ENCODE measurements at places on chromosomes 1 and 21.
A peak's percentile ranks its signal among the peaks of the same experiment; 100 is the strongest.

- DNase-seq, result no peak
Measured at GRCh38 chr1:161998811-161999210, 24.9 kb downstream of the OLFML2B start.

DNA sequence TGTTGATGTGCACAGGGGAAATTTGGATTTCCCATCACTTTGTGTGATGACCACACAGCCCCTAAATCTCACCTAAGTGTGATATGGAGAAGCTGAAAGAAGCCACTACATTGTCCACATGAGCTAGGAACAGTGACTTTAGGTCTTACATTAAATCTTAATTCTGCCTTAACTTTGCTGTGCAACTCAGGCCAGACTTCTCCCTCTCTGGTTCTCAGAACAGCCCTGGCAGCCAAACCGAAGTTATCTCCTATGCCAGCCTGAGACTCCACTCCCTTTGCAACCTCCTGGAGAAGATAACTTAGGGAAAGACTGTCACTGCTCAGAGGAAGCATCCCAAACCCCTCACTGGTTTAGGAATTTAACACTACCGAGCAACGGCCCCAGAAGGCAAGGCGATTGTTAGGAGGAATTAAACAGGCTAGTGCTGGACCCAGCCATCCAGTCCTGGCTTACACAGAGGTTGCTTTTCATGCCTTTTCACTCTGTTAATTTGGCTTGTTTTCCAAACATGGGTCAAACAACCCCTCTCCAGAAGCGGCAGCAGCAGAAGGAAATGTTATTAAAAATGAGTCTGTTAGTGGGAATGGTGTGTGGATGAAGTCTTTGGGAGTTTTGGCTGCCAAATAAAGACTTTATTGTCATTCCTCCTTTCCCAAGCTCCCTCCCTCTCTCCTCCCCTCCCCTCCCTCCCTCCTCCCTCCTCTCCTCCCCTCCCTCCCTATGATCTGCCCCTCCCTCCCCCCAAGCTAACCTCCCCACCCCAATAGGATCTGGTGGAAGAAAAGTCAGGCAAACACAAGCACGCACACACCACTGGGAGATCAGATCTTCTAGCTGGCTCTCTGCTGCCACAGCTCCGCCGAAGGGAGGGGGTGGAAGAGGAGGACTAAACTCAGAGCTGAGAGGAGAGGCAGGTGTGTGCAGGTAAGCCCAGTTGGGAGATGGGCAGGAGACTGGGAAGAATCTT is at the start of gene PRELP:
Gene PRELP, plus strand, starts transcription at position 795 of the 970 bp plus-strand sequence. CDS start 7,379 bp downstream, outside the sequence.
- DNase-seq, result peak; percentile 92

- peak; percentile 76 for DNase-seq
Measured at GRCh38 chr1:178057912-178058534, 35.9 kb upstream of the RASAL2 start.

DNA sequence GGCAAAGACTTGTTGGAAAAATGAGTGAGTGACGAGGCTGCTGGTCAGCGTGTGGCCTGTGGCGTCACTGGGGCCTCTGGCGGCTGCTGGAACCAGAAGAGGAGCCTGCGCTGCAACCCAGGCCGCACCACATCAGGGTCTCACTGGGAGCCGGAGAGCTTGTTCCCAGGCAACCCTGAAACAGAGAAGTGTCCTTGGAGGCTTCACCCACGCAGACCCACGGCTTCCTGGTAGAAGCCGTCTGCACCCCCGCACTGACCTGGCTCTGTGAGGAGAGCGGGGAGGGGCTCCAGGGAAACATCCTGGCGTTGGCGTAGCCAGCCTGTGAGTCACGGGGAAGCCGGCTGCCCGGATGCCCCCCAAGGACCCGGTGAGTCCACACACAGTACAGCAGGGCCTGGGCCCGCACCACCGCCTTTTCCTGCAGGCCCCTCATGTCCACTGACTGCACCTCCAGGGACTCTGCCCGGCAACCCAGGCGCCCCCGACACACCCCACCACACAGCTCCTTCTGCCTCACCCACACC is 57.4 kb downstream of the COL6A1 start:
- no peak for DNase-seq

- no peak for DNase-seq
Measured at GRCh38 chr1:159441360-159441759, 1.8 kb downstream of the OR10J1 start.

DNA sequence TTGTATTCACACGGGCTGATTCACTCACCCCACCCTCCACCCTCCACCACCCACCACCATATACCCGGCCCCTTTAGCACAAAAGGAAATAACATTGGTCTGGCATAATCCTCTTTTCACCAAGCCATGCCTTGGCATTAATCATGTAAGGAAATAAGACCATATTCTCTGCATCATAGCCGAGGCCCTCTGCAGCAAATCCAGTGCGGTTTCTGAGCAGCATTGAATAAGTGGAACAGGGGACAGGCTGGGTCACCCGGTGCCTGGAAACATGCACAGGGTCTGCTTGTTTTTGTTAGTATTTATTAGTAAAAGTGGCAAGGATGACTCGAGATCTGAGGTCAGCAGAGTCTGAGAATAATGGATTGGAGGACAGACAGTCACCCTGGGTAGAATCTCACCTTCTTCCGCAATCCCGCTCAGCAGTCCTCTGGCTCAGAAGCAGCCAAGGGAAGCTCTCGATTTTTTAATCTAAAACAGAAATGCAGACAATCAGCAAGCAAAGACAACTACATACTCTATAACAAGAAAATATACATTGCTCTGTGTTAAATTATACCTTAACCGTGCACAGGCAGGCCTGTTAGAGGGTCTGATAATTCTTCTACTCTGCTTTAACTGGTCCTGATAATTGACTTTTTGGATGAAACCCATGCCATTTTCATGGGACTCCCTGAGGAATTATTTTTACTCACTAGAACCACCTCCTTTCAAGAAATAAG is 52.4 kb upstream of the CDC42BPA start:
- DNase-seq, result peak; percentile 39

DNA sequence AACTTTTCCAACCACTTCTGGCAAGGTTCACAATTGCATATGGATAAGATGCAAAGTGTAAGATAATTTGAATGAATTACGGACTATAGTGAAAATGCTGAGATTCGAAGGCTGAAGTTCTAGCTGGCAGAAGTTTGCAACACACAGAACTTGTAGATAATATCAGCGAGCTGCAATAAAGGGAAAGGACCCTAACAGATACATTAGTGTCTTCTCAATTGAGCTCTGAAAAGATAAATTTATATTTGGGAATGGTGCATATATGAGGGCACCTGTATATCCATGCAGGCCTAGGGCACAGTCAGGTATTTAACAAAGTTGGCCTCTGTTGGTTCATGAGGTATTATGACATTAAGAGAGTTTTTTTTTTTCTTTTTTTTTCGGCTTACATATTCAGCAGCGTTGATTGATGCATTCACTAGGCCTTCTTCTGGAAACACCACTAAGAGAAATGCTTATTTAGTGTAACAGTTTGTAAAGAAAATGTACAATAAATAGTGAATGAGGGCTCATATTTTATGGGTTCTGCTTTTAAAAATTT is 2.2 kb downstream of the NFIA start:
- DNase-seq, result no peak

- no peak for DNase-seq
Measured at GRCh38 chr21:34201001-34201400, 127.6 kb downstream of the MRPS6 start.

- DNase-seq, result no peak
Measured at GRCh38 chr1:95340061-95340460, 106.1 kb downstream of the RWDD3 start.

- peak; percentile 76 for DNase-seq
Measured at GRCh38 chr1:155002464-155003226, at the start of gene ZBTB7B. TSS of gene ZBTB7B (plus strand) at chr1:155002802. CDS start at chr1:155014661, 11,859 bp downstream.

DNA sequence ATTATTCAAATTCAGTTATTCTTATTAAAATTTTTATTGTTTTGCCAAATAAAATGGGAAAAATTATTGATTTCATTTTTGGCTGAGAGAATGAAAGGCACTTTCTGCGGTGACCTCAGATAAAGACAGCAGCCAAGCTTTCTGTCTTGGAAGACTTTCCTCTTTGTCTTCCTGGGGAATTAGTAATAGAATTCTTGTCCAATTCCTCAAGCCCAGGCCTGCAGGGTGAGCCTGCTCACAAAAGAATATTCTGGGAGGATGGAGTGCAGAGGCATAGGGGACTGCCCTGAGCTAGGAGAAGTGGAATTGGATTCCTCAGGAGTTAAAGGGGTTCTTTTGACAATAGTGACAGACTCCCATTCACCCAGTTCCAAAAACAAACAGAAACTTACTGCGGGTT is 614.5 kb upstream of the ADGRL2 start:
- DNase-seq, result no peak

DNA sequence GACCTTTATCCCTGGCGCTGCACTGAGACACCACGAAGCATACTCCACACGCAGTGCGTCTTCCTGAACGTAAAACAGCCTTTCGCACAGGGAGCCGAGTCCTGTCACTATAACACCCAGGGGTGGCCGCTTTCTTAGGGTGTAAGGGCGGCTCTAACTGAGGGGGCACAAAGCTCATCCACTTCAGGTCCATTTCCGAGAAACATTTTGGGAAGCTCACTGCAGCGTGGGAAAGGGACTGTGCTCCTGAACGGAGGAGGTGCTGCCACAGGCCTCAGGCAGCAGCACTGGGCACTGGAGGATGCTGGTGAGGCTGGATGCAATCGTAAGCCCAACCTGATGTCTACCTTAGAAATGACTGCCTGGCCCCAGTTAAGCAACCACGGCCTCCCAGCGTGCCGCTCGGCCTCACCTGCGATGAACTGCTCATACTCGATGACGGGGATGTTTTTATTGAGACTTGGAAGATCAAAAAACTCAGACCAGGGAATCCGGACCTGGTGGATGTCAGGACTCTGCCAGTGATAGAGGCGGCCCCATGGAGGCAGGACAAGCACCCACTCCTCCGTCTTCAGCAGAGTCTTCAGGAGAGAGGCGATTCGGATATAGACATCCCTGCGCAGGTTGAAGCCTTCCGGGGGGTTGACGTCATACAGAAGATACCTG is 2.3 kb downstream of the POFUT2 start:
- no peak for DNase-seq

- DNase-seq, result no peak
Measured at GRCh38 chr1:45272913-45273371, 53.8 kb upstream of the HPDL start.

DNA sequence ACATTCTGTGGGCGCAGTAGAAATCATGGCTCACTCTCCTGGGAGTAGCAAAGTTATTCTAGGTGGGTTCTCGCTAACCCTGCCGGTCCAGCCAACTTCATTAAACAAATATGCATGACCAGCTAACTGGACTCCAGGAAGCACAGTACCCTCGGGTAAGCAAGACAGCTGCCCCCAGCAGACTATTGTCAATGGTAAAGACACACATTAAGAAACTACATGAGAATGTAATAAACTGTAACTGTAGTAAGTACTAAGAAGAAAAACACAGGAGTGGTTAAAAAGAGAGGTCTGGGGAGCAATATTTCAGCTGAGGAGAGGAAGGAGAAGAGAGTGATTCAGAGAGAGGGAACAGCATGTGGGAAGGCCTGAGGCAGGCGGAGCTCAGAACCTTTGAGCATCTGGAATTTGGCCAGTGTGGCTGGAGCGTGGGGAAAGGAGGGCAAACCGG is 7.4 kb downstream of the SLC2A5 start:
- no peak for DNase-seq

DNA sequence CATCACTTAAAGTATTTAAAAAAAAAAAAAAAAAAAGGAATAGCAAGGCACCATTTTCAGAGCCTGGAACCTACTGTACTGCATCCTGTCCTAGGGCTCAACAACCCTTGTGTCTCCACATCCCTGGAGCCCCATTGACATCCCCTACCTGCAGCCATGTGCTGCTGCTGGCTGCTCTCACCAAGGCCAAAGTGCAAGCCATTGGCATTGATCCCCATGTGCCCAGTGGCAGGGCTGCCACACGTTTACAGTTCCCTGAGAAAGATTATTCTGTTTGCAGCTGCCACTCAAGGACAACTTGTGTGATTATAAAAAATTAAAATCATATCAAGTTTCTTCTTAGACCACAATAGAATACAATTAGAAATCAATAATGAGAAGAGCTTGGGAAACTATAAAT is 129.9 kb downstream of the LHX8 start:
- DNase-seq, result no peak

- no peak for DNase-seq
Measured at GRCh38 chr1:88890791-88891317, 513 bp downstream of the GTF2B start.

- DNase-seq, result no peak
Measured at GRCh38 chr21:15743593-15743992, 13.8 kb downstream of the USP25 start.

DNA sequence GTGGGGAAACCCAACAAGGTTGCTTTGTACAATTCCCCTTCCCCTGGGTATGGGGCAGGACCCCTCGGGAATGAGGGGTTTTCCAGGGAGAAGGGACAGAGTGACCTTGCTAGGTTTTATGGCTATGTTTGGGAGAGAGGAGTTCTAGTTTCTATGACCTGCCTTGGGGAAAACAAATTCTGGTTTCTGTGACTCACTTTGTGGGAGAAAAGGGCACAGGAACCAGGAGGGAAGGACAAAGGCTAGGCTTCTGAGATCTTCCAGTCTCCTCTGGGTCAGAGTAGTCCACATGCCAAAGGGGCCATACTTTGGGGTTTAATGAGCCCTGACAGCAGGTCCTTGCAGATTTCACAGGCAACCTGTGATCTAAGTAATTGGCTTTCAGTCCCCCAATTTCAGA is 5.5 kb upstream of the PTGER3 start:
- DNase-seq, result no peak

DNA sequence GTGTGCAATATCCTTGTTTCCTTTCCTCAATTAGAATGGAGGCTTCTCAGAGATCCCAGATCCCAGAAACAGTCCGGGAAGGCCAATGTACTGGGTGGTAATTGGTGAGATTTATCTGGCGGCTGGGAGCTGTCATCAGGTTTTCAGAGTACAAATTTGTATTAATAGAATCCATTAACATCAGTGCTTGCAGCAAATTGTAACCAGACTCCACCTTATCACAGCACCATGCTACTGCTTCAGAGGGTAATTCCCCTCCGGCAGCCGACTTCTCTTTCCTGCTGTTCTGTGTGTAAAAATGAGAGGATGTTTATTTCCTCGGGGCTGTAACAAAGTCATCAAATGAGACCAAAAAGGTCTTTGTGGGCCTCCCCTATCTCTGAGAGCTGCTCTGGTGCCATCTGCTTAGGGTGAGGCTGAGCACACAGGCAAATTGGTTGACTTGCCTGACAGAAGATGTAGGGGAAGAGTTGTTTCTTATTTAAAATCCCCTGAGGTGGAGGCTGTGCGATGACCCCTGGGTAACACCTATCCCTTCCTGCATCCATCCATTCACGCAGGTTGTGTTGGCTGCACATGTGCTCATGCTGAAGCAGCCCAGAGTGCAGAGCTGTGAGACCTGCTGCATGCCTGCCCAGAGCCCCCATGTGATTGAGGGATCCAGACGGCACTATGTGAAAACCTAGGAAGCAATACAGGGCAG is 19.2 kb downstream of the NFASC start:
- DNase-seq, result no peak

All from COLO829 (cell line).